ENCODE measurements at places on chromosomes 4 and X.

DNA sequence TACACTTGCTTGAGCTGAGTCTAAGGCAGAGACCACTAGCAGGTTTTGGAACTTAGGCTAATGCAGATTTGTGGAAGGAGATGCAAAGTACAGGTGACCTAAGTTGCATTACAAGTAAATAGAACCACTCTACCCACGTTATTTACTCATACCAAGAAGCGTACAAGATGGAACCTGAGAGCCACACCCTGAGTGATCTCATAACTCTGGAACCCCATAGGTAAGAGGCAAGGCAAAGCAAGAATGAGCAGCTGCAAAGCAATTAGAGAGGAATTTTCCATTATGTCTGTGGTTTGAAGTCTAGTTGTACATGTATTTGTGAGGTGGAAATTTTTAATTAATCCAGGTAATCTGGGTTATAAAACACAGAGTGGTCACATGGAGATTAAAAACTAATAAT, 55.4 kb downstream of the CC2D2A start:
- no peak for DNase-seq

DNA sequence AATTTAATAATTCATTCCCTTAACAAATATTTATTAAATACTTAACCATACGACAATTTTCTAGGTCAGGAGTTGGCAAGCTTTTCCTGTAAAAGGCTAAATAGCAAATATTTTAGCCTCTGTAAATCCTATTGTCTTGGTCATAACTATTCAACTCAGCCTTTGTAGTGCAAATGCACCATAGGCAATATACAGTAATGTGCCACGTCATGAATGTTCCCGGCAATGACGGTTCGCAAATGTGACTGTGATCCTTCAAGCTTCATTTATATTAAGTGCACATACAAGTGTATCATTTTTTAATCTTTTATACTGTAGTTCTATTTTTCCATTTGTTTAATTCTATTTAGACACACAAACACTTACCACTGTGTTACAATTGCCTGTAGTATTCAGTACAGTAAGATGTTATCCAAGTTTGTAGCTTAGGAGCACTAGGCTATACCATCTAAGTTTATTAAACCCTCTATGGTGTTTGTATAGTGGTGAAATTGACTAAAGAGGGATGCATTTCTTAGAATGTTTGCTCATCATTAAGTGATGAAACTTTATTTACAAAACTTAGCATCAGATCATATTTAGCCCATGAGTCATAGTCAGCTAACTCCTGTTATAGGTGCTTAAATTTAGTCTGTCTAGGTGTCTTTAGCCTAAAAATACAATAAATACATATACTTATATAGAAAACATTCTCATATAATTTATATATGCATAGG, 553.6 kb downstream of the STPG2 start:
- DNase-seq: no peak

DNA sequence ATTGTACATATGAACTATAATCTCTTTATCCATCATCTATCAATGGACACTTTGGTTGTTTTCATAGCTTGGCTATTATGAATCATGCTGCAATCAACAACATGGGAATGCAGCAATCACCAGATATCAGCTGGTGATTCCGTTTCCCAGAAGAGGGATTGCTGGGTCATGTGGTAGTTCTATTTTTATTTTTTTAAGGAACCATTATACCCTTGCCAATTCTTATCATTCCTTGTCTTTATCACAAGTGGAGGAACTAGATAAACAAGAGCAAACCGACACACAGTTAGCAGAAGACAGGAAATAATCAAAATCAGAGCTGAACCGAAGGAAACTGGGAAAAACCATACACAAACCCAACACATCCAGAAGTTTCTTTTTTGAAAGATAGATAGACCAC, 14.5 kb upstream of the LNX1 start:
- DNase-seq: no peak

- no peak for DNase-seq
Measured at GRCh38 chr4:48082956-48083355, 51.1 kb downstream of the TXK start.

GRCh38 chr4:67558493-67558892, at the start of gene STAP1:
STAP1 (plus strand) TSS chr4:67558727; CDS start chr4:67558810, 83 bp downstream.
- DNase-seq: no peak

DNA sequence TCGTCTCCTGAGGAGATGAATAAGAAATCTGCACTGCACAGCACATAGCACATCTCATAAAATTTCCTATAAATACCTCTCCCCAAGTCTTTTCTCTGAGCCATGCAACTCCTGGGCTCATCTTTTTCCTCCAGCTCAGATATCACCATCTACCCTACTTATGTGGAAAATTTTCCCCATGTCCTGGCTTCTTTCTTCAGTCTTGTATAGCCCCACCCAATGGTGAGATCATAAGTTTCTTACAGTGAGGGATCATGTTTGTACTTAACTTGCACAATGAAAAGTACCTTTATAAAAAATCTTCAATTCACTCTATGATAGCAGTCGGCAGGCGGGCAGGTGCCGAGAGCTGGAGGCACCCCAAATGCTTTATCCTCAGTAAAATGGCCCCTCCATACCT, 198.6 kb upstream of the S100G start:
- DNase-seq: no peak

GRCh38 chr4:41205854-41206460, 8.4 kb downstream of the APBB2 start:
- no peak for DNase-seq

- no peak for DNase-seq
Measured at GRCh38 chrX:101745046-101745445, 85.4 kb upstream of the ARMCX2 start.

DNA sequence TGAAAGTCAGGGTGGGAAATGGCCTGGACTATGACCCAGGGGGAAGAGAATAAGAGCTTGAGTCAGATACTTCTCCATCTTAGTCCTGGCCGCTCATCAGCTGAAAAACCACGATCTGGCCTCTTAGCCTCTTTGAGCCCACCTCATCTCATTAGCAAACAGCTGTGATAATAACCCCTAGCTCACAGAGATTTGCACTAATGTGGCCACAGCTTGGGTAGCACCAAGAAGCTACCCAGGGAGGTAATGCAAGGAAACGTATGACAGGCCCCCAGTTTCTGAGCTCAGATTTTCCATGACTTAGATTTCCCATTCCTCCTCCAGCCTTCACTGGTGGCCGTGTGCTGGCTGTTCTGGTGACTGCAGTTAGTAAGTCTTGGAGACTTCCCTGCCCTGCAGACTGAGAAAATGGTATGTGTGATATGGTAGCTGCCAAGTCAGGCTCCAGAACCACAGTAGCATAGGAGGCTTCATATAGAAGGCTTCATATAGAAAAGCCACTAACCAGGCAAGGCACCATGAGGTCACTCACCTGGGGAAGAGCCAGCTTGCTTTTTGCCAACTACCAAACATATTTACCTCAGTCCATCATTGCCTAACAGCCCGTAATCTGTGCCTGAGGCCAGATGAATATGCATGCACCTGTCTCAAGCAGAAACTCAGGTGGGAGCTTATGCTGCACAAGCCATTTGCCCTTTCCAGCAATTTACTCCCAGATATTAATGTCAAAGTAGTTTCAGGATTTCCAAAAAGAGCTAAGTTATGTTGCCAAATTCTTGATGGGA, 51.4 kb upstream of the GABRE start:
- DNase-seq: no peak

- DNase-seq: no peak
Measured at GRCh38 chr4:98319021-98319420, 57.8 kb downstream of the RAP1GDS1 start.

DNA sequence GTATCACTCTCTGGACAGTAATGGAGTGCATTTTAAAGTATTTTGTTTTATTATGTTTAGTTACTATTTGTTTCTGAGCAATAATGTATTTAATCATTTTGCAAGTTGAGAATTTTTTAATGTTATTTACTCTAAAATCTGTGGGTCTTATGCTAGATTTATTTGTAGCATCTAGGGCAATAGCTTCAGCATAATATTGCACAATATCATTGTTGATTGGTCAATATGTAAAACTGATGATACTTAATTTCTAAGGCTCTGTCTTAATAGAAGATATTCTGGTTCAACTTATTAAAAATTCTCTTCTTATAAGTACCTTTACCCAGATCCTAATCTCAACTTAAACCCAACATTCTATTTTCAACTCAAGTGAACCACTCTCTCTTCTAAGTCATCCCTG, 11.5 kb downstream of the SFRP2 start:
- DNase-seq: no peak
